Body of pancreas (tissue), 4 donors: ENCODE measurements at places on chromosomes 5 and 9. TPM values are rescaled to one million over a fixed set of nuclear protein-coding genes. Genes with fewer than 3 reads are reported as not detected.
A peak's percentile ranks its signal among the peaks of the same experiment; 100 is the strongest.

SEMA6A gene
- 18.7 TPM for total RNA-seq

MEF2C gene
- total RNA-seq, result 7.0 TPM

KIF4B gene
- 0.26 TPM for total RNA-seq

ZMYND19 gene
- total RNA-seq, result 8.8 TPM

LECT2 gene
- not detected for total RNA-seq

ATOX1 gene
- 39.7 TPM for total RNA-seq

FBXW5 gene
- total RNA-seq, result 156 TPM

SERF1A gene
- 10.1 TPM for total RNA-seq

CHSY3 gene
- 6.5 TPM for total RNA-seq

NTRK2 gene
- total RNA-seq, result 20.5 TPM

CATSPER3 gene
- total RNA-seq, result 0.52 TPM

DNA sequence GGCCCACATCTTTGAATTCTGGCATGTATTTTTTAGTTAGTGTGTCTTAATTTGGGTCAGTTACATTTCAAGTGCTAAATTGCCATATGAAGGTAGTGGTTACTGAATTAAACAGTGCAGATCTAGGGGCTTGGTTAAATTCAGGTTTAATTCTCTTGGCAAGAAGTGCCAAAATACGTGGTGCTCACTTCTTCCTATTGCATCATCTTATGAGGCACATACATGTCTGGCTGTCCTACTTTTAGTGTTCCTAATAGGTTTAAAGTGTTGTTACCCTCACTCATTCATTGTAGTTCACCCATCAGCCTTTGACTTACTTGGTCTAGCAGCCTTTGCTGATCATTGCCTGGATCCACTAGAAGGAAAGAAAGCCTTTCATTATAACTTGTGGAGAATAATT lies 59.5 kb downstream of the RPS6 start:
- no peak for DNase-seq

DNA sequence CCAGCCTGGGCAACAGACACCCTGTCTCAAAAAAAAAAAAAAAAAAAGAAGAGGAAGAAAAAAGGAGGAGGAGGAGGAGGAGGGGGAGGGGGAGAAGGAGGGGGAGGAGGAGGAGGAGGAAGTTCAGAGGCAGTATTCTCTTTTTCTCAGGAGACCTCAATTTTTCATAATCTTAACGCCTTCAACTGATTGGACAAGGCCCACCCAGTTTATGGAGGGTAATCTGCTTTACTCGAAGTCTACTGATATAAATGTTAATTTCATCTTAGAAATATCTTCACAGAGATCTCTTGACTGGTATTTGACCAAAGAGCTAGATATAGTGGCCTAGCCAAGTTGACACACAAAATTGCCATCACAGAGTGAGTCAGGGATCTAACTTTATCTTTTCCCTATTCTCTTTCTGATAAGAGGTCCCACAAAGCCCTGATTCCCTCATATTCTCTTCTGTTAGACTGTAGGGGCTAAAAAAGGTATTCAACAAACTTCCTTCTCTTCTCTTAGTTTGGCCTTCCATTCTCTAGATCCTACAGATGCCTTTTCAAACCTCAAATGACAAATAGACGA lies 115.5 kb upstream of the ABCA1 start:
- no peak for DNase-seq

- DNase-seq, result peak; percentile 62
Observed at GRCh38 chr9:101479338-101480030, 43.9 kb upstream of the ALDOB start.

DNA sequence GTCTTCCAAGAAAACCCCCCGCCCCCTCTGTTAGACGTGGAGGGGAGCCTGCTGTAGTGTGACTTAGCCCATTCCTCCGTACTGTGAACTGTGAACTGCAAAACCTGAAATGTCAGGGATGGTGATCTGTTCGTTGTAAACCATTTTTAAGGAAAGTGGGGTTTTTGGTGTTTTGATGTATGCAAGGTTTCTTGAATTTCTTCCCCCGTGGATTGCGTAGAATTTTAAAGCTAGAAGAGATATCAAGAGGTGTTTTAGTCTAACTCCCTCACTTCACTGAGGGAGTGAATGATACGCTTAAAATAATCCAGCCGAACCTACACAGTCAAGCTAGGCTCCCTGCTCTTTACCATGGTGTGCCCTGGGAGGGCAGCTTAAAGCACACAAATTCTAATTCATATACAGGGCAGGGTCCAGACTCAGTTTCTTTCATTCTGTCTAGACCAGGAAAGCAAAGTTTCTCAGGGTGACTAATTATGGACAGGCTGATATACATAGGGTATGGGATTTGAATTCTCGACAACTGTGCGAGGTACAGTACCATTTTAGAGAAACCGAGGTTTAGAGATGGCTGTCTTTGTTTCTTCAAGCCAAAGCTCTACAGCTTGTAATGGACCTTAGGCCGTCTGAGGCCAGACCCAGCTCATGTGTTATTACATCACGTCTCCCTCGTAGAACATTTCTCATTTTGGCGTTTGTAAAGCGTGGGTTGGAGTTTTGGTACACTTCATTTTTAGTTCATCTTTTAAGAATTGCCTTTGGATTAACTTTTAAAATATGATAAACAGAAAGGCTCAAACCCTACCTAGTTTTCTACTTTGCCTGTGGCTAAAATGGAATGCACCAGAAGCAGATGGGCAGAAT lies 2.7 kb downstream of the PTGER4 start:
- DNase-seq, result peak; percentile 22

DNA sequence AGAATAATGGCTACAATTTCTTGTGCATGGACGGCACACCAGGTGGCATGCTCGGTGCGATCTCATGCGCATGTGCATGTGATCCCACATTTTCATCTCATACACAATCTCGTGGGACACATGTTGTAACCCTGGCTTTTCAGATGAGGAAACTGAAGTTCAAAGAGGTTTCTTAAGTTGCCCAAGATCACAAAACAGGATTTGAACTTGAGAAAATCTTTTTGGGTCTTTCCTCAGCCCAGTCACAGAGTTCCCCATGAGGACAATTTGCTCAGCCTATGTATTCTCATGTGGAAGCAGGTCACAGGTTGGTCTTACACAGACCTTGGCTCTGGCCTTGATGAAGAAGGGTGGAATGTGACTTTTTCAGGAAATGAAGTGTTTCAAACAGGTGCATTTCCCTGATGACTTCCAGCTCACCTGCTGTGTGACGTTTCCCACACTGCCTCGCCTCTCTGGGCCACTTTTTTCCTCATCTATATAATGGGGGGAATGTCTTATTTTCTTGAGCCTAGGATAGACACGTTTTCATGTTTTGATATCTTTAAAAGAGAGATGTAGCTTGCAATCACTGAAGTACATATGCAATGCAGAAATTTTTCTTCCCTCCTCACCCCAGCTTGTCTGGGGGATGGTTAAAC lies 7.1 kb upstream of the ORM1 start:
- no peak for DNase-seq

DNA sequence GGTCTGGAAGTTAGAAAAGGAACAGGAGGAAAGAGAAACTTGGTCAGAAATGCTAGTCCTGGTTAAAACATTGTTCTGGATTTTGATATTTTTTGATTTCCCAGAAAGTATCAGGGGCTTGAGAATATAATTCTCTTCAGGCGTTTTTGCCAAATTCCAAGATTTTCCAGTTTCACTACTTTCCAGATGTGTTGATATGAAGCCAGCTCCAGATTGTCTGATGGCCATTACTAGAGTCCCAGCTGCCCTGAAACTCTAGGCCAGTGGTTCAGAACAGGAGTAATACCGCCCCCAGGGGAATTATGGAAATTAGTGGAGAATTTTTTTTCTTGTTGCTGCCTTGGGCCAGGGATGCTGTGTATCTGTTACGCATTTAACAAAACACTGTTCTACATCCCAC lies 88.6 kb downstream of the KCNN2 start:
- DNase-seq, result peak; percentile 3

- DNase-seq, result no peak
Observed at GRCh38 chr9:70987986-70988385, 133.4 kb downstream of the TRPM3 start.

GRCh38 chr5:6733411-6734242 lies 20.4 kb downstream of the TENT4A start:
- DNase-seq, result no peak

DNA sequence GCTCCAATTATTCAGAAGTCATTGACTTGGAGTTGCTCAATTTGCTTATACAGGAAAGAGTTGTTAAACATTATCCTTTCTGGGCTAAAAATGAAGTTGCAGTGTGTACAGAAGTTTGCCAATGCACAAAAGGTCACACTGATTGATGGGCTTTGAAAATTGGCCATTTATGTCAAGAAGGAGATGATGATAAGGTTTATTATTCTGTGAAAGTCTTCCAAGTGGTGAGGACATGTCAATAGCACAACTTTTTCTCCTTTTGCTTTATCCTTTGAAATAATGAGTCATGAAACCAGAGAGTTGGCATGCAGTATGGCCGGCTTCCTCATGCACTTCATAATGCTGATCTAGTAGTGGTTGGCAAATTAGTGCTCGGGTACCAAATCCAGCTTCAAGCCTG lies 848.5 kb upstream of the WWC1 start:
- peak; percentile 30 for DNase-seq

- DNase-seq, result no peak
Observed at GRCh38 chr5:110768138-110768860, 29.5 kb downstream of the SLC25A46 start.

DNA sequence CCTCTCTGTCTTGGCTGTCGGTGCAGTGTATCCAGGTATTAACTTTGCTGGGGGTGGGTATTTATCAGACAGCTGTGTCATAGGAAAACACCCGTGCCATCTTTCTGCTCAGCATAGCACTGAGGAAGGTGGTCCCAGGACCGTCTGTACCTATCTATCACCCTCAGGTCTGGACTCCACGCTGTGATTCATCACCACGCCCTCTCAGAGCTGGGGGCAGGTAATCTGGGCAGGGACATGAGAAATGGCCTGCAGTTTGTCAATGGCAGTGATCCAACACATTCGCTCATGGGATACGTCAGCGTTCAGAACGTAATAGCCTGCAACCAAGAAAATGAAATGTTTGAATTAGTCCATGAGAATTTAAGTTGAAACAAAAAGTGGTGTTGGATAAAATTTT lies 151.6 kb upstream of the MAP1B start:
- DNase-seq, result peak; percentile 31

GRCh38 chr9:3018071-3018470 lies 174.2 kb upstream of the PUM3 start:
- no peak for DNase-seq

DNA sequence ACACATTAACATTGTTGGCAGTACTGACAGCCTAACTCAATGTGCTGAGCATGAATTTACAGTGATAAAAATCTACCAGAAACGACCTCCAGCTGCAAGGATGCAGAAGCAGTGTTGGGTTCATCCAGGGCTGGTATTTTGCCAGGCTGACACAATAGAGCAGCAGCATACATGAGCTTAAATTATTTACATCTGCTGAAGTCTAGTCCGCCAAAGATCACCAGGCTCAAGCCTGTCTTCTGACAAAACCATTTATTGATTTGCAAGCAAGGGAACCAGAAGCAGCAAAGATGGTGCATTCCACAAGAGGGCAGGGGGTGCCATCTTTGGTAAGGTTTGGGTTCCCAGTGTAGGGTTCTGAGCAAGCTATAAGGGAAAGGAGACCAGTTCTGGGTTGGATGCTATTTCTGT lies 8.7 kb upstream of the C5orf34 start:
- no peak for DNase-seq

GRCh38 chr9:20220286-20220685 lies 402.0 kb downstream of the MLLT3 start:
- DNase-seq, result no peak

- DNase-seq, result no peak
Observed at GRCh38 chr9:75591972-75592371, 298.5 kb upstream of the PCSK5 start.

DNA sequence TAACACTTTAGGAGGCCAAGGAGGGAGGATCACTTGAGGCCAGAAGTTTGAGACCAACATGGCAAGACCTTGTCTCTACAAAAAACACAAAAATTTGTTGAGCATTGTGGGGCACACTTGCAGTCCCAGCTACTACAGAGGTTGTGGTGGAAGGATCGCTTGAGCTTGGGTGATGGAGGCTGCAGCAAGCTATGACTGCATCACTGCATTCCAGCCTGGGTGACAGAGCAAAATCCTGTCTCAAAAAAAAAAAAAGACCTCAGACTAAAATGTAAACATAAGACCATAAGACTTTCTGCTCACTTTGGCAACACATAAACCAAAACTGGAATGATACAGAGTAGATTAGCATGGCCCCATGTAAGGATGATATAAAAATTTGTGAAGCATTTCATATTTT lies 24.6 kb upstream of the NANS start:
- DNase-seq, result no peak

- DNase-seq, result no peak
Observed at GRCh38 chr5:143094087-143094521, 309.4 kb downstream of the NR3C1 start.

DNA sequence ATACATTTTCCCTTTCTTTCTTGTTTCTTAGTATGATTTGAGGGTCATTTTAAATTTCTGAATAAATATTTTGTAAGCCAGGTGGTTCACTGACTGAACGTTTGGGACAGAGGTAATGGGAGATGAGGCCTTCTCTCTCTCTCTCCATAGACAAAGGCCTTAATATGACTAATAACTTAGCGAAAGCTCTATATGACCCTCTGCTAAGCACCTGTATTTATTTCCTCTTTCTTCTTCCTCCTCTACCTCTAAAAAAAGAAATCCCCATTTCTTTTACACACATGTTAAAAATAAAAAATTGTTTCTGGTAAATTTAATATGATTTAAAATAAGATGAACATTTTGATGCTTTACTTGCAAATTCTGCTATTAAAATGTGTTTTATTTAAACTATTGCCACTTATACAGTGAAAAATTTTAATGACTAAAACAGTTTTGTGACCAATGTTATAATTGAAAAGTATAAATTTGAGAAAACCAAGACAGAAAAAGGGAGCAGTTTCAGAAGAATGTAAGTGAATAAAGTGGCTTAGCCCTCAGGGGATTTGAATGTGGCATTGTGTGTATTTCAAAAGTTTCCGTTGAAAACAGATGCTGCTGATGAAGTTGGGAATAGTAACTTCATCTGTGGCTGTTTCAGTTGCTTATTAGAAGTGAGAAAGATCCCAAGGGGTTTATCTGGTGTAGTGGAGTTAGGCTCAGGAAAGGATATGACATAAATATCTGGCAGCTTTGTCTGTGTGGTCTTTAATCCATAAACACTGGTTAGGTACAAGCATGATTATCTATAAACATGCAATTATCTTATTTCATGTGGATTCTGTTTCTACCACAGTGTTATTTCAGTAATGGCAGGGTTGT lies 128.6 kb upstream of the GRHPR start:
- no peak for DNase-seq

GRCh38 chr5:97728920-97729319 lies 545.9 kb upstream of the RIOK2 start:
- DNase-seq, result no peak

GRCh38 chr9:83474631-83475030 lies 63.6 kb downstream of the FRMD3 start:
- no peak for DNase-seq

GRCh38 chr9:71795097-71795813 lies 26.9 kb upstream of the CEMIP2 start:
- DNase-seq, result no peak

DNA sequence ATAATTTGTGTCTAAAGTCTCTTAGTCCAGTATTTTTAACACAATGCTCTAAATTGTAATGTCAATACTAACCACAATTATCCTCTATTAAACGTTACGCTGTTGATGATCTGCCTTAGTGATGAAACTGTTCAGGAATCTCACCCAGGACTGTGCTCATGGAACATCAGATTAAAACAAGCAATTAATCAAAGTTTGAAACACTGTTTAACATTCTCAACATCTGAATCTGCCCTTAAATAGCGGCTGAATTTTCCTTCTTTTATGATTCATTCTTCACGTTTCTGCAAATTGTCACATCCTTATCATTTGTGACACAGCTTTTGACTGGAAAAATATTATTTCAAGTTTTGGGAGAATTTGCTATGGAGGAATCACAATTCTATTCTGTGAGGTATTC lies 113.8 kb downstream of the MARCHF11 start:
- DNase-seq, result no peak
